Activated CD4-positive, alpha-beta T cell treated with anti-CD3 and anti-CD28 coated beads for 1 hour (primary cell): ENCODE measurements at places on chromosomes 7 and 10.

DNA sequence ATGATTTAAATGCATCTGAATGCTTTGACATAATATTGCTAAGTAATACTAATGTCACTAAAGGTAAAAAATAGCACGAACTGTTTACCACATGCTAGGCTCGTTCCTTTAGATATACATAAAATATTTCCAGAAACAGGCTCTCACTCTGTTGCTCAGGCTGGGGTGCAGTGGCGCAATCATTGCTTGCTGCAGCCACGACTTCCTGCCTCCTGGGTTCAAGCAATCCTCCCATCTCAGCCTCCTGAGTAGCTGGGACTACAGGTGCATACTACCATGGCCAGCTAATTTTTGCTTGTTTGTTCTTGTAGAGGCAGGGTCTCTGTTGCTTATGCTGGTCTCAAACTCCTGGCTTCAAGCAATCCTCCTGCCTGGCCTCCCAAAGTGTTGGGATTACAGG is 183.3 kb downstream of the SGMS1 start:
- DNase-seq = no peak

DNA sequence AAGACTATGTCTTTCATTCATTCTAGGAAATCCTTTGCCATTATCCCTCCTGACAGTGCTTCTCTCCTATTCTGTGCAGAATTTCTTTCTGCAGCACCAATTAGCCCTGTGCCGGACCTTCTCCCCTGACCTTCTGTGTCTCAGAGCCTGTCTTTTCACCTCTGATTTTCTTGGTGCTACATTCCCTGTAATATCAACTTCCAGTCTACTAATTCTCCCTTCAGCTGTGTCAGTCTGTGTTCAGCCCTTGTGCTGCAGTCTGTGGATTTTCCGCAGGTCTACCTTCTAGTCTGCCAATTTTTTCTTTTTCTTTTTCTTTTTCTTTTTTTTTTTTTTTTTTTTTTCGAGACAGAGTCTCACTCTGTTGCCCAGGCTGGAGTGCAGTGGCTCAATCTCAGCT is 115.8 kb downstream of the ELFN1 start:
- DNase-seq = no peak

GRCh38 chr7:53800746-53801145 is 741.4 kb upstream of the VSTM2A start:
- no peak for DNase-seq

DNA sequence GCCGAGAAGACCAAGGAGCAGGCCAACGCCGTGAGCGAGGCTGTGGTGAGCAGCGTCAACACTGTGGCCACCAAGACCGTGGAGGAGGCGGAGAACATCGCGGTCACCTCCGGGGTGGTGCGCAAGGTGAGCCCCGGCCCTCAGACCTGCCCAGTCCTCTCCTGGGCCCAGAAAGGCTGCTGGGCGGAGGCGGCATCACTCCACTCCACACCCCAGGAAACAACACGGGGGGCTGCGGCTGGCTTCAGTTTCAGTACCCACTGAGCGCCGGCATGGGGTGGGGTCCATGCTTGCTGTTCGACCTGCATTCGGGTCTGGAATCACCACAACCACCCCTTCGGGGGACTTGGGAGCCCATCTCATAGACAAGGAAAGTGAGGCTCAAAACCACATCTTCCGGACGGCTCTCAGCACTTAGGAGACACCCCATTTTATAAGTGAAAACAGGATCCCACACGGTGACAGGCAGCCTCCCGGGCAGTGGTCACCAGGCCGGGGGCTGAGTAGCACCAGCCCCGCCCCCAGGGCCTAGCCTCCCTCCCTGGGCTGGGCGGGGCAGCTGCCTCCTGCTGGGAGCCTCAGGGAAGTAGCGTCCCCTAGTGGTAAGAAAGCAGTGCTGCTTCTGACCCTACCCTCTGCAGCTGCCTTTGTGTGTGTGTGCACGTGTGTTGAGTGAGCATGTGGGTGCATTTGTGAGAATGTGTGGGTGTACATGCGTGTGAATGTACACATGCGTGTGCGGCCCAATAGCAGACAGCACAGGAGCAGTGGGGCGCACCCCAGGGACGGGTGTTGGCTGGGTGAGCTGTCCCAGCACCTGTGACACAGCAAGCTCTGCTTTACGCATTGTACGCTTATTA is 1.8 kb downstream of the SNCG start:
- DNase-seq = no peak

DNA sequence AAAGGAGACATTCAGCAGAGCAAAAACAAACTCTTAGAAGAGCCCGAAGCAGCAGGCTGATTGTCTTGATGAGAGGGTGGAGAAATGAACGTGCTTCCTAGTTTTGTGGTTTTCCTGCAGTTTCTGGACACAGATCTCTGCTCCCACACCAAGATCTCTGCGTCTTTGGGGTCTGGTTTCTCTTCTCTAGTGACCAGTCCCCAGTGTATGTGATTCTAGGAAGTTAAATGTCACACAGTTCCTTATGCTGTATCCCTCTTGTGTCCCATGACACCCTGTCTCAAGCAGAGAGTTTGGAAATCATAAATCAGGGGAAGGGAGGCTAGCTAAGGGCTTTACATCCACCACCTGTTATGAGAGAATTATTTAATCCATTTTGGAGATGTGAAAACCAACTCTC is 55.4 kb upstream of the KLF14 start:
- no peak for DNase-seq

GRCh38 chr10:61051344-61051743 is 107.4 kb upstream of the RHOBTB1 start:
- DNase-seq = no peak

DNA sequence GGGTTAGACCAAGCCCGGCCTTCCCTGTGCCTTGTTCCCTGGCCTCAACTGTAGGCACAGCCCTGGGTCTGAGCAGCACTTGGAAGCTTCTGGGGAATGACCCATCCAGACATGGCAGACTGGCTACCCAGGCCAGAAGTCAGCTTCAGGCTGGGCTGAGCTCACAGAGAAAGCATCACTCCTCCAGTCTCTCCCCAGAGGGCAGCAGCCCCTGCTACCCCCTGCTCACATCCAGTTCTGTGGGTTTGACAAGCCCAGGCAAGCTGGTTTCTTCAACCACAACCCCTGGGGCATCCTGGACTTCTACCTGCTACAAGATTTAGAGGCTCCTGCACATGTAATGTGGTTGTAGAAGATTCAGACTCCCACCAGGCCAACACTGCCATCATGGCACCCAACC is 9.0 kb downstream of the C10orf71 start:
- DNase-seq = no peak

GRCh38 chr7:107078517-107078966 is 34.0 kb downstream of the PRKAR2B start:
- no peak for DNase-seq

DNA sequence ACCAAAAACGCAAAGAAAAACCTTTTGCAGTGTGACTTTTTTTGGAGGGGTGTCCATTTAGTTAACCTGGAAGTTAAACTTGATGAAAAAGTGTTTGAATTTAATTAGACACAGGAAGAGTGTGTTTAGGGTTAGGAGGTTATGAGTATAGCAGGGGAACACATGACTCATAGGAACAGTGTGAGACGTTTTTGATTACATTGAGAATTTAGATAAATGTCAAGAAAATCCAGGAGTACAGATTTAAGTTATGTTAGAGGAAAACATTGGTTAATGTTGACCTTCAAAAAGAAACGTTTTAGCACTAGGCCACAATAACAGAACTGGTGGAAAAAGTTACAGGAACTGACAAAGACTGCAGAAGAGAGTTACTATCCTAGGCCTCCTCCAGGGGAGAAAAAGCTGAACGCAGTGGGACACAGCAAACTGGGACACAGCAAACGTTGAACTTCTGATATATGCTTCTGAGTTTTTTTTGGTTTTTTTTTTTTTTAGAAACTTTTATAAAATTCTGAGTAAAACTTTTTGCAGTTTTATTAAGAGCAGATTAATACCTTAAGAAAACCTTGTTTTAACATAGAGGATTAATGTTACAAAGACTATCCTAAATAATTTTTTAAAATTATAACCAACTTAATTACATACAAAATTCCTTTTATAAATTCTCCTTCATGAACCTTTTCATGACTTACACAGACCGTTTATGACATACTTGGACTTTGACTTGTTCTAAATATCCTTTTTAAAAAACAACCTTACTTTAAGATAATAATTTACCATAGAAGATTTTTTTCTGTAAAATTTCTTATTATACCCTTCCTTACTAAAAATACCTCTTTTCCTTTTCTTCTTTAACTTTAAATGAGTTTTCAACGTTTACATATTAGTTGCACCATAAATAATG is 22.2 kb downstream of the LANCL2 start:
- no peak for DNase-seq

GRCh38 chr7:40646717-40647116 is 511.9 kb downstream of the SUGCT start:
- no peak for DNase-seq

GRCh38 chr10:35870665-35871310 is 228.7 kb upstream of the FZD8 start:
- no peak for DNase-seq

GRCh38 chr10:80540136-80540535 is 2.4 kb downstream of the SH2D4B start:
- no peak for DNase-seq

- DNase-seq = no peak
Measured at GRCh38 chr10:8767591-8767990, 713.1 kb downstream of the GATA3 start.

DNA sequence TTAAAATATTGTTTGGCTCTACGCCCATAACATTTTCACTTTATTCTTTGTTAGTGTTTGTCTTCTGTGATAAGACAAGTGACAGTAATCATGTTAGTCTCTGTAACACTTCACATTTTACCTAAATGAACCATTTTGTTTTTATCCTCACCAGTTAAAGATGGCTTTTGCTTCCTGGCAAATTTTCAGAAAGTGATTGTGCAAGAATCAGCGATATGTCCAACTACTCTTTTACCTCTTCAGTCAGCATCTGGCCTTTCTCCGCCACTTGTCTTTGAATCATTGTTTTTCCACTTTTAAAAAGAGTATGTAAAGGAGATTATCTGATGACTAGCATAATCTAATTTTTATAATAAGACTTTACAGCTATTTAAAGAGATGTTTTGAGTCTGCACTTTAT is 3.5 kb downstream of the DGKB start:
- no peak for DNase-seq

GRCh38 chr7:43530553-43531410 is 52.1 kb upstream of the STK17A start:
- no peak for DNase-seq

- DNase-seq = no peak
Measured at GRCh38 chr7:24715661-24716479, 41.4 kb downstream of the GSDME start.

- no peak for DNase-seq
Measured at GRCh38 chr10:111706331-111706730, 477.2 kb downstream of the GPAM start.

DNA sequence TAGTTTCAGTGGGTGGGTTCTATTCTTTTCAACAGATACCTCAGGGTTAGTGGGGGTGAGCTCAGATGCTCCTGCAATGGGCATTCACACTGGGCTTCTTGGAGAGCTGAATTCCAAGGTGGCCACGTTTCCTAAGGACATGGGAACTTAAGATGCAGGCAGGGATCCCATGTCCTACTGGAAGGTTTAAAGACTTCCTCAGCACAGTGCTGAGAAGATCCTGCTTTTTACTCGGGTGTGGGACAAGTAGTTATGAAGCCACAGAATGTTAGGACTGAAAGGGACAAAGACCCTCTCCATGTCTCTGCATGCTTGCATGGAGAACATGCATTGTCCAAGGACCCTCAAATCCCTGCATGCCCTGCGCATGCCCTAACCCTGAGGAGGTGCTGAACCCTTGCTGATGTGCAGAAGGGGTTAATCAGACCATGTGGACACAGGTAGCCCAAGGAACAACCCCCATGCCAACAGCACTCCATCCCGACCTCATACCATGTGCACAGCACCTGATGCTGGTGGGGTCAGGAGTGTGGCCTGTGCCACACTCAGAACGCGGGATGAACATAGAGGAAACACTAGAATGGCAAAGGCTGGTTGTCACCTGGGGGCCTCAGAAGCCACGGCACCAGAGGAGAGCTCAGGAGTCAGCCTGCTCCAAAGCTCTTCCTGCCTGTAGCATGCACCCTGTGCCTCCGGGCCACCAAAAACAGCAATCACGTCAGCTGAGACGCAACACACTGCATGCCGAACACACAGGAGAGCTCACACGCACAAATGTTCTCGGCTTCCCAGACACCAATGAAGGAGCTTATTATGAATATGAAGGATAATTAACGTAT is 15.2 kb downstream of the IL2RA start:
- DNase-seq = no peak

DNA sequence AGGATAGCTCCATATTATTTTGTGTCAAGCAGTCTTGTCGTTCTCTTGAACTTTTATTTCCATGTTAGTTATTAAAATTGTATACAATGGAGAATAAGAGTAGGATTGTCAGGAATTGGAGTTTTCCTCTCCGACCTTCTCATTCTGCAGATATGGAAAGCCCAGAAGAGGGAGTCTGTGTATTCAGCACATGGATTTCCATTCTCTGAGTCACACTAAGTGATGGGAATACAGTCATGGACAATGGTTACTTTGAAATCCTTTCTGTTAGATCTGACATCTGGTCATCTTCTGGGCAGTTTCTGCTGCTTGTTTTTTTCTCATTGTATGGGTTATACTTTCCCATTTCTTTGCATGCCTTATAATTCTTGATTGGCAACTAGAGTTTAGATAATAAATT is 5.0 kb upstream of the TASOR2 start:
- DNase-seq = no peak

- no peak for DNase-seq
Measured at GRCh38 chr7:66734006-66734405, 6.5 kb upstream of the RABGEF1 start.

- DNase-seq = no peak
Measured at GRCh38 chr7:2732388-2732787, 44.4 kb downstream of the AMZ1 start.

DNA sequence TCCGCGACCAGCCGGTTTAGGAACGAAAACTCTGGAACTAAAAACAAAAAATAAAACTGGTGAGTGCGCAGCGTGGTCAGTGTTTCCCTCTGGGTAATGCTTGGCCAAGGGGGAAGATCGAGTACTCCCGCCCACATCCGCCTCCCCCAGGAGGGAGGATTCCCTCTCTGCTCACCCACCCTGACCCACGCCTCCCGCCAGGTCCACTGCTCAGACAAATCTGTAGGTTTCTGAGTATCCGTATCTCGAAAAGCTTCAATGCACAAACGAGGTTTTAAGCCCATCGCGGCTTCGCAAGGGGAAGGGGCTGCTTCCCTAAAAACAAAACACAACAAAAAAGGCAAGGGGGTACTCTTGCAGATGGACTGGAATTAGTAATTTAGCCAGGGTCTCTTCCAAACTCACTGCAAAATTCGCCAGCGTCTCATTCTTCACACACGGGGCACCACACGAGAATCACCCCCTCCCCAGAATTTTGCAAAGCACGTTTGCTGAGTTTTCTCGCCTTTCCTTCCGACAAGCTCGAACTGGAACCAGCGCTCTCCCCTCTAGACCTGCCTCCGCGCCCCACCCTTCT is 75.2 kb downstream of the INSIG1 start:
- no peak for DNase-seq
